Activated naive CD8-positive, alpha-beta T cell treated with anti-CD3 and anti-CD28 coated beads for 36 hours (primary cell): ENCODE measurements at places on chromosomes 2 and 18. TPM values are rescaled to one million over a fixed set of nuclear protein-coding genes. Genes with fewer than 3 reads are reported as not detected.
A peak's percentile ranks its signal among the peaks of the same experiment; 100 is the strongest.

The DSG4 gene
- total RNA-seq: not detected

The DLX2 gene
- total RNA-seq: not detected

The GRB14 gene
- total RNA-seq: not detected

The LBX2 gene
- total RNA-seq: not detected

The IL37 gene
- total RNA-seq: not detected

The STK11IP gene
- total RNA-seq: 25.3 TPM

DNA sequence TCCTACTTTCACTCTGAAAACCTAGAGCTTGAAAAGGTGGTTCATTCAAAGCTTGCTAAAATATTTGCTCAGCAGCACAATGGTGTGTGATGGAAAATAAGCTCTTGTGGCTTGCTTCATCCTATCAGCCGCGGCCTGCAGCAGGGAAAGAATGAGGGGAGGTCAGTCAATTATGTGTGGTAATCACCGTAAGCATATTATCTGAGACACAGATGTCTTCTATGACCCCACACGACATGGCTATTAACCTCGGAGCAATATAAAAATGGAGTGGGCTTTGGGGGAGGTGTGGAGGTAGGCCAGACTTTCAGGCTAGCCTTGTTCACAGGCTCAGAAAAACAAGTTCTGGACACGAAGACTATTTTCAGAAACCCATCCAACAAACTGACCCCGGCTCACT, 98.4 kb upstream of the SIX3 start:
- no peak for DNase-seq

GRCh38 chr2:198652461-198652860, 805.3 kb downstream of the SATB2 start:
- DNase-seq: no peak

DNA sequence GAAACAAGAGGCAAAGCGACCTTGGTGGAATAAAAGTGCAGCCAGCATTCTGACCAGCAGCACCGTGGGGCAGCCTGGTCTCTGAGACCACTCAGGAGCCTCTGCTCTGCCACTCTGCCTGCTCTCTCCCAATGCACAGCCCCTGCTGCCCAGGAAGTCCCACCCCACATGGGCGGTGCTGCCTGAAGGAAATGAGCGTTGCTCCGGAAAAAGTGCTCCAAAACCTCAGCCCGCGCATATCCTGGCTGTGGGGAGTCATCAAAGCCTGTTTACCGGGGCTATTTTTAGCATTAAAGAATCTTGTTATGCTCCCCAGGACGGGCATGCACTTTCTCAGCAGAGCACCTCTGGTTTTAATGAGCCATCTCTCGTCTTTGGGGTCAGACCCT, 54.5 kb downstream of the EPAS1 start:
- peak; percentile 72 for DNase-seq

DNA sequence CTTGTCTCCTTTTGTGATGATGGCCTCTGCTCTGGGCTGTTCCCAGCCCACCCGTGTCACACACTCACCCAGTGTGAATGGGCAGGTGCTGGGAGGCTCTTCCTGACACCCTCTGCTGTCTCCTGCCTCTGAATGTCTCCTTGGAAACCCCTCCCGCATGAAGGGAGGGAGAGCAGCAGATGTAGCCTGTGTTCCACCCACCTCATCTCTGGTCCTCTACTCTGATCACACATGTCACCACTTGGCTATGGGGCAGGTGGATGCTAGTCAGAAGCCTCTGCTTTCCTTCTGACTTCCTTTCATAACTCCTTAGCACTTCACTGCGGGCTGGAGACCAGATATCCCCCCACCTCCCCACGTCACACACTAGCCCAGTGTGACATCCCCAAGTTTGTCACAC, 23.9 kb downstream of the EFR3B start:
- no peak for DNase-seq

- DNase-seq: no peak
Measured at GRCh38 chr2:85132397-85132796, 795 bp upstream of the TCF7L1 start.

DNA sequence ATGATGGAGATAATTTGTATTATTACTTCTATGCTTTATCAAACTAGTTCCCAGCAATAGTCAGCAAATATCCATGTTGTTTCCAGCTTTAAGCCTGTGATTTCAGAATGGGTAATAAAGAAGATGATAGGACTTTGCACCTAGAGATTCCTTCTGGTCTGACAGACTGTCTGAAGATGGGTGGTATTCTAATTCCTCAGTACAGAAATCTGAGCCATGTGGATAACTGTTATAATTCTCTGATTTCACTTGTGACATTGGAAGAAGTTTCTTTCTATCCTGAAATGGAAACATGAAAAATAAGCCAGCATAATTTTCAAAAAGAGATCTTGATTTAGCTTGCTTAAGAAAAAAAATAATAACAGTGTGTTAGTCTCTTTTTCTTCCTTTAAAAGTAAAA, 130.1 kb downstream of the ZNF804A start:
- DNase-seq: no peak

DNA sequence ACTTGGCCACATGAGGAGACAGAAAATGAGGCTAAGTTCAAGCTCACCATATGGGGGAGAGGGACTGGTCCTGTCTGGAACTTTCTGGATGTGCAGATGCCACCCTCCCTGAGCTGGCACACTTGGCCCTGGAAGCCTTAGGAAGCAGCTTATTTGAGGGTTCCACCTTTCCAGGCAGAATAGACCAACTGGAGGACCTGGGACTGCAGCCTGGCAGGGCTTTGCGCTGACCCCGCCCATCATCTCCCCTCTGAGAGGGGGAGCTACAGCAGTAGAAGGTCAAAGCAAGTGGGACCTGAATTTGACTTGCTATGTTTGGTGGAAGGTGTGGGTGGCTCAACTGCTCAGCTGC, 39.5 kb downstream of the TMEM17 start:
- DNase-seq: no peak

DNA sequence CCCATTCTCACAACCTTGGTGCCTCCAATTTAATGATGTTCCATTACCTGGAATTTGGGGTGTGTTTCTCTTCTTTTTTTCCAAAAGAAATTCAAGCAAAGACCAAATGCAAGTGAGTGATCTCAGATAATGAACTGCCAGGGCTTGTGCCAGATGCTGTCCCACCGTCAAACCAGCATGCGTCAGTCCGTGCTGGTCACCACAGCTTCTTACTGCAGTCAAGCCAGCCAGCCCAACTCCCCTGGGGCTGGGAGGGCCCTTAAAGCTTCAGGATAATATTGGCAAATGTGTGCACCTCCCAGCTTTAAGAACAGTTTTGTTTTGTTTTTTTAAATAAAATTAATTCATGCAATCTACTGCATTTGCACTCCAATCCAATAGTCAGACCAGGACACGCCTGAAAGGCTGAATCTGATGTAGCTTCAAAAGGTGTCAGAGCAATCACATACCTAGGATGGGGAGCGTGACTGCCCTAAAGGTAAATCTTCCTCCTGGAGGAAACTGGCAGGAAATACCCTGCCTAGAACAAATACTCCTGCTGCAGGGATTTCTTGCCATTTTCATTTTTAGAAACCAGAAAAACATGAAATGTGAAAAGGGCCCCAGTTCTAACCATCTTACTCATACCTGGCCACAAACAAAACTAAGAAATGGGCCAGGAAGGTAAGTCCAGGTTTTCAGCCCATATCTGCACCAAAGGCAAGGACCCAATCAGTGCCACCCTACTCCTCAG, 26.8 kb upstream of the SP3 start:
- DNase-seq: no peak

GRCh38 chr18:53426666-53427184, 797.7 kb downstream of the MBD2 start:
- no peak for DNase-seq

DNA sequence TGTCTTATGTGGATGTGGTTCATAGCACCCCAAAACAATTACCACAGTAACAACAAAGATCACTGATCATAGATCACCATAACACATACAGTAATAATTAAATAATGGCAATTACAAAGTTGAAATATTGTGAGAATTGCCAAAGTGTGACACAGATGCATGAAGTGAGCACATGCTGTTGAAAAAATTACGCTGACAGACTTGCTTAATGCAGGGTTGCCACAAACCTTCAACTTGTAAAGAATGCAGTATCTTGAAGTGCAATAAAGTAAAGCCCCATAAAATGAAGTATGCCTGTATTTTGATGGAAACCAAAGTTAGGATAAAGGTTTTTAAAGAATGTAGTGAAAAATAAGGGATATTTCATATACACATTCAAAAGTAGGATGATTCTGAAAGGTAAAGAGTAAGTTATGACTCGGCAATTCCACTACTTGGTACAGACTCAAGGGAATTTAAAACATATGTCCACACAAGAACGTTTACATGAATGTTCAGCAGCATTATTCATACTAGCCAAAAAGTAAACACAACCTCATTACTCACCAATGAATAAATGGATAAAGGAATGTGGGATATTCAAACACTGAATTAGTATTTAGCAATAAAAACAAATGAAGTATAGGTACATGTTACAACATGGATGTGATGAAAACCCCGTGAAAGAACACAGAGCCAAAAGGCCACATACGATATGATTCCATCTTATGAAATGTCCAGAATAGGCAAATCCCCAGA, 61.6 kb downstream of the SCN9A start:
- DNase-seq: no peak

GRCh38 chr18:75142677-75143076, 66.3 kb downstream of the PTGR3 start:
- DNase-seq: no peak

DNA sequence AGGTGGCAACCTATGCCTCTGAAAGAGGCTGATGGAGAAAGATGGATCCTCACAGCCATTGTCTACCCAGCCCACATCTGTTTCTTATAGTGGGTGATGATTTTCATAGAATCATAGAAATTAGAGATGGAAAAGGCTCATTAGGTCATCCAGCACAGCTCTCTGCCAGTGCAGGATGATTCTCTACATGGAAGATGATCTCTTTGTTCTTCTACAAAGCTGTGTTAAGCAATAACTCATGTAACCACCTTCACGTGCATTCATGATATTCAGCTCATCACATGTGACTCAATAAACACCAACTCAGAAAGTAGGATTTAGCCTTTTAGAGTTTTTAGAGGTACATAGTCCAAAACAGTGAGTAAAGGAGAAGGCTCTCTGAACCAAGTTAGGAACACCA, 539.4 kb upstream of the ID2 start:
- no peak for DNase-seq
